ENCODE measurements at places on chromosomes 5 and 9.
A peak's percentile ranks its signal among the peaks of the same experiment; 100 is the strongest.

DNA sequence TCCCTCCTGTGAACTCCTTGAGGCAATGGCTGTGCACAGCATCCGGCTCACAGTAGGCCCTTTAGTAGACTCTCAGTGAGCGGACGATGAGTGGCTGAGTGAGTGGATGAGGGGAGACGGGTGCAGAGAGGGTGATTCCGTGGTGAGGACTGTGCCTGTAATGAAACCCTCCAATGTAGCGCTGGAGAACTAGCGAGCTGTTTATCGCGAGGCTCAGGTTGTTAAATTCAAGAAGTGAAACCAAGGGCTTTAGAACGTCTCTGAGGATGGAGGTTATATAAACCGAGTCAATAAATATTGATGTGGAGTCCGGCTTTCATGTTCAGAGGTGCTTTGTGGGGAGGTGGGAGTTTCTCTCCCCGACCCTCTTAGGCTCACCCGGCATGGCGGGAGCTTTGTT, 53.2 kb downstream of the NSG2 start:
- DNase-seq: no peak

GRCh38 chr5:178642351-178642909, 15.6 kb upstream of the CLK4 start:
- no peak for DNase-seq

DNA sequence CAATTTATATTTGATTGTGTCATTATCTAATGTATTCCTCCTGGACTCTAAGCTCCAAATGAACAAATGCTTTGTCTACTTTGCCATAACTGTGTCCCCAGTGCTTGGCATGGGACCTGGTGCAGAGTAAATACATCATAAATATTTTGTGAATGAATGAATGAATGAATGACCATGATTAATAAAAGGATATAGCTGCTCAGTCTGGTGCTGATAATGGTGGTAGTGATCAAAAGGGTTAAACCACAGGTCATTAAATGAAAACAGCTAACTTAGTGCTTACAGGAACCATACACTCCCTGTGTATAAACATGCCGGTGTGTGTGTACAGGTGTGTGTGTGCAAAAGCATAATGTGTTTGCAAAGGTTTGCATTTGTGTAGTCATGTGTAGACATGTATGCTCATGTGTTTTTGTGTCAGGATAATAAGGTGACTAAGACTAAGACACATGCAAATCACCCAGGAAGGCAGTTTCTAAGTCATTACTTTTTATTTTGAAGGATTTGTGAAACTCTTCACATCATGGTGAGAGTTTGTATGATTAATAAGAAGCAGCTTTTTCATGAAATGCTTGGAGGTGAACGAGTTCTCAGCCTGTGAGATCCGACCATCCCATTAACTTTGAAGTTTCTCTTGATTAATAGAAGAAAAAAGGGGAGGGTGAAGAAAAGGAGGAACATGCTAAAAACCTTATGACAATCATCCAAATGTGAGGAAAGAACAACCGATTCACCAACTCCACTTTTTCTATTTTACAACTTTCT, 24.6 kb downstream of the SPARC start:
- DNase-seq: no peak

GRCh38 chr5:164358531-164359259, 853.3 kb downstream of the MAT2B start:
- no peak for DNase-seq

- peak; percentile 17 for DNase-seq
These were observed at the start of gene SHC3 for GRCh38 chr9:89177944-89178829. SHC3 (minus strand) TSS chr9:89178818; CDS start chr9:89178460, 358 bp downstream.

DNA sequence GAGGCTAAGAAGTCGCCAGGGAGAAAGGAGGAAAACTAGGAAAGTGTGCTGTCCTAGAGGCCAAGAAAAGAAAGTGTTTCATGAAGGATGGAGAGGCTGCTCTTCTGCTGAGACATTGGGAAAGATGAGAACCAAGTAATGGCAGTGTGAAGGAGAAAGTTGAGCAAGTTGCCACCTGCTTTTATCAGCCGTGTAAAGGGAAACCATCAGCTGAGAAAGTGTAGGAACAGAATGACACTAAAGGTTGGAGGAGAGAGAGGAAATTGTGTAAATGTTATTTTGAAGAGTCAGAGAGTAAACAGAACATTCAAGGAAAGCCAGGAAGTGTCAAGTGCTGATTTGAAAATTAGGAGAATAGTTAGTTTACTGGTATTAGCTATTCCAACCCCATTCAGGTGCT, 125.0 kb downstream of the CEMIP2 start:
- no peak for DNase-seq

Measured in SHP77 treated with DMSO at 0.1 percent for 48 hours (cell line).